ENCODE measurements at places on chromosomes 5 and 9.

DNA sequence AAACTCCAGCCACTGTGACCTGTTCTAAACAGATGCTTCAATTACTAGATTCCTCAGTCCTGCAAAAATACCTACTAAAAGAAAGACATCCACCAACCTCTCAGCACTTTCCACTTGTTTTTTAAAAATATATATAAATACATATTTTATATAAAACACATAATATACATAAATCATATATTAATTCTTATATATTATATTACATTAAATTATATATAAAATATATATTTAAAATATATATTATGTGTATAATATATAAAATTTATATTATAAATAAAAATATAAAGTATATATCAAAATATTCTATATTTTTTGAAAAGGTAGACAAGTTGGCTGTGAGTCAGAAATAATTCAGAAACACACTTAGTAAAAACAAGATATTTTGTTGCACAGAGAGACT is 2371.8 kb upstream of the ACO1 start:
- no peak for DNase-seq

DNA sequence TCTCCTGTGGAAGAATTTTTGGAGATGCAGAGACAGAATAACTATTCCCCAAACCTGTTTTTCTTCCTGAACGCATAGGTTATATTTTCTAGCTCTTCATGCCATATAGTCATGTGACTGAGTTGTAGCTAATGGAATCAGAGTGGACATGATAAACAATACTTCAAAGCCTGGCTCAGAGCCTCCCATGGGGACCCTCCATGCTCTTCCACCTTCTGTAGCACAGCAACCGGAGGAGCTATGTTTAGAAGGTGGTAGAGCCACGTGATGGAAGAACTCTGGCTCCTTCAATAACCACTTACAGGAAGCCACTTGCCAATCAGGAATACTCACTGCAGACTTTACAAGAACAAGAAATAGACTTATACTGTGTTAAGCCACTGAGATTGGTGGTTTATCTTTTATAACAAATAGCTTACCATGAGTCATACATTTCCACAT is 39.2 kb downstream of the NADK2 start:
- no peak for DNase-seq

DNA sequence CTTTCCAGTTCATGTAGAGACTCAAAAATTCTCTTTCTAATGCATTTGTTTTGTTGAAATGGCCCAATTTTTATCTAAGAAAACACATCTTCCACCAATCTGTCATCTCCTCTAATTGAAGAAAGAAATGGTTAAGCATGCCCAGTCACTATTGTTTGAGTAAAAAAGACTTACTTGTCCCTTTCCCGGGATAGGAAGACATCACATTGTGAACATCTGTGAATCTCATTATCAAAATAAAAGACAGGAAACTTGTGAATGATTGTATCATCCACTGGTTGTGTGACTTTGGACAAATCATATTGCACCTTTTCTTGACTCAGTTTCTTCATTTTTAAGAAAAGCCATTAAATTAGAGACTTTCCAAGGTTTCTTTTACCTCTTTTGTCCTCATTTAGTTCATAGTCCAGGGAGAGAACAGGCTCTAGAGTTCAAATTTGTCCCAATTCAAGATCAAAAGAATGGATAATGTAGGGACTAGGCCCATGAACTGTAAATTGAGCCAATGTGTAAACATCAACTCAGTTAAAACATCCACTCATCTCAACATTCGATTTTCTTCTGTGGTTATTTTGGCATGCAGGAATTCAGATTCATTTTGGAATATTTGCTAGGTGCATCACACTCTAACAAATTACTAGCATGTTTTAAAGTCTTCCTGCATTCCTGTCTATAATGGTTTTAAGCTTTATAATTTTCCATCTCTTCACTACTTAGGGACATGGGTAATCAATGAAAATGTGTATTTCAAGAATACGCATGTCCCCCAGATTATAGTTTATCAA is 838.0 kb upstream of the WWC1 start:
- no peak for DNase-seq

DNA sequence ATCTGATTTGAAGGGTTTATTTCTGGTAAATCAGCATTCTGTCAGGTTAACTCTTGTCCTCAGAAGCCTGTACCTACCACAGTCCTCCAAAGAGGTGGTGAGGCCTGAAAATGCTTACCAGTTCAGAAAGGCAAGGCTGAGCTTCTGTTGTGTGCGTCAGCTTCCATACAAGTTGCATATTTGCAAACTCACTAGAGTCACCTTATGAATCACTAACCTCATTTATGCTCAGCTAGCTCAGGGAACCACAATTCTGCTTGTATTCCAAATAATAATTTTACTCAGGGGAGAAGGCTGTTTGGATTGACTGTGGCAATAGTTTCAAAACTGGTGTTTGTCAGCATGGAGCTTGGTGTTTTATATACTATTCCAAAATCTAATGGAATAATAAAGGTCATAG is 355.1 kb upstream of the RFX3 start:
- peak; percentile 94 for DNase-seq

GRCh38 chr9:8821910-8822666 is 1022.5 kb upstream of the DMAC1 start:
- DNase-seq = no peak
